ENCODE measurements at places on chromosomes 3 and 15. TPM values are rescaled to one million over a fixed set of nuclear protein-coding genes. Genes with fewer than 3 reads are reported as not detected.

- no peak for DNase-seq
- no peak overlapping the region for H3K27ac ChIP-seq
- no peaks in the 10 kb centered on the region for H3K36me3 ChIP-seq
- H3K4me3 ChIP-seq = no peak overlapping the region
- peaks cover 14% of the 10 kb centered on the region for H3K4me1 ChIP-seq
- no peaks in the 10 kb centered on the region for H3K27me3 ChIP-seq
Observed at GRCh38 chr3:29583861-29584260, 303.0 kb downstream of the RBMS3 start.

DNA sequence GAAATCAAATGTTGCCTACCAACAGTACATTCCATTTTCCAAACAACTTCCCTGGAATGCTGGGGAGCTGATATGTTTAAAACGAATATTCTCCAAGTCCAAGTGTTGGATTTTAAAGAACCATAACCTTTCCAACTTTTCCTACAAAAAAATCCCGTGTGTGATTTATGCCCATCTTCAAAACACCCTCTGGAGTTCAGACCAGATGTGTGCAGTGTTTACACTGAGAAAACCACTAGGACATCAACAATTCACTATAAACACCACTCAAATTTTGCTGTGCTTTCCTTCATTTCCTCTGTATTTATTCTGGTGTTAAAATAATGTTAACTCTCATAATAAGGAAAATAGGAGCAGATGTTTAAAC is 2.4 kb downstream of the VGLL4 start:
- DNase-seq = no peak
- H3K4me3 ChIP-seq = peak overlapping the region; percentile 71
- peak overlapping the region; percentile 95 for H3K27ac ChIP-seq
- no peaks in the 10 kb centered on the region for H3K36me3 ChIP-seq
- no peaks in the 10 kb centered on the region for H3K27me3 ChIP-seq

DNA sequence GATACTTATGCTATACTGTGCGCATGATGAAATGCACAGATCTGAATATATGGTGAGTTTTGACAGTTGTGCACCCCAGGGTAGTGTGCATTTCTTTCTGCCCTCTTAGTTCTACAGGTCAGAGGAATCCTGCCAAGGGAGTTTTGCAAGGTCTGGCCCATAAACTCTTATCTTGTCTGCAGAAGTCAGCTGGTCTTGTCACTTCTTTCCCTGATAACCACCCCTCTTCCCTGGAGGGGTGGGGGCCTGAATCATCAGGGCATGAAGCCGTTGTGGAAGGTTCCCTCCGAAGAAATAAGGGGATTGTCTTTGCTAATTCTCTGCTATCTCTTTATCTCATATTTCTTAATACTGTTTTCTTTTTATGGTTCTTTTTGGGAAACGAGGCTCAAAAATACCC is 30.4 kb downstream of the TRIM71 start:
- H3K4me3 ChIP-seq = no peak overlapping the region
- no peaks in the 10 kb centered on the region for H3K27me3 ChIP-seq
- H3K27ac ChIP-seq = no peak overlapping the region
- DNase-seq = no peak
- H3K4me1 ChIP-seq = no peaks in the 10 kb centered on the region

- DNase-seq = peak; percentile 100
- peak within 1 kb of the TSS; percentile 94 for H3K27ac ChIP-seq
- no peaks in the 10 kb centered on the region for H3K27me3 ChIP-seq
- H3K36me3 ChIP-seq = no peaks in the 10 kb centered on the region
- H3K4me3 ChIP-seq = peak within 1 kb of the TSS; percentile 87
Observed at GRCh38 chr3:131381445-131382291, at the start of gene NUDT16. TSS of gene NUDT16 (plus strand) at chr3:131381774. CDS start at chr3:131381805, 31 bp downstream.

- DNase-seq = no peak
- H3K4me1 ChIP-seq = no peaks in the 10 kb centered on the region
- no peaks in the 10 kb centered on the region for H3K27me3 ChIP-seq
- H3K36me3 ChIP-seq = no peaks in the 10 kb centered on the region
- no peak overlapping the region for H3K27ac ChIP-seq
Observed at GRCh38 chr3:151919030-151919328, 45.5 kb downstream of the SUCNR1 start.

DNA sequence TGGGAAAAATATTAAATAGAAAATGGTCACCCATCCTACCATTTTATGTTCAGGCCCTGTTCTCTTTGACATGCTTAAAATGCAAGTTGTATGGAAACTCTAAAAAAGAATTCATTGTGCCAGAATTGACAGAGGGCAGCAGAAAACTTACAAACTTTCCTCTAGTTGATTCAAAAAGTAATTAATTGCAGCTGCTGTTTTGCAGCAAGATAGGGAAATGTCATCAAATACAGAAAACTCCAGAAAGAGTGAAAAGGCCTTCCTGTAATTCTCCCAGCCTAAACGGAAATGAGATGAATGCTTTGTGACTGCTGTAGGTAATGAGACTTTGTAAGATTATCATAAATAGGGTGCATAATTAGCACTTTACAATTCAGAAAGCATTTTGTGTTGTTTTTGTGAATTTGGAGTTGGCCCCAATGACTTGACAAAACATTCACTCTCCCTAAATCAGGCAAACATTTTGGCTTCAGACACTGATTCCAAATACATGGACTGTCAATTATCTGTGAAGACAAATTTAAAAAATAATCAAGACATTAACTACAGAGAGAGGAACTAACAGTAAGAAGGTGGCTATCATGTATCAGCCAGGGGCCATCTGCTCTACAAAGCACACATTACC is 861.8 kb downstream of the SQOR start:
- H3K4me1 ChIP-seq = no peaks in the 10 kb centered on the region
- no peak for DNase-seq
- no peak overlapping the region for H3K4me3 ChIP-seq
- H3K27me3 ChIP-seq = no peaks in the 10 kb centered on the region
- H3K27ac ChIP-seq = no peak overlapping the region

DNA sequence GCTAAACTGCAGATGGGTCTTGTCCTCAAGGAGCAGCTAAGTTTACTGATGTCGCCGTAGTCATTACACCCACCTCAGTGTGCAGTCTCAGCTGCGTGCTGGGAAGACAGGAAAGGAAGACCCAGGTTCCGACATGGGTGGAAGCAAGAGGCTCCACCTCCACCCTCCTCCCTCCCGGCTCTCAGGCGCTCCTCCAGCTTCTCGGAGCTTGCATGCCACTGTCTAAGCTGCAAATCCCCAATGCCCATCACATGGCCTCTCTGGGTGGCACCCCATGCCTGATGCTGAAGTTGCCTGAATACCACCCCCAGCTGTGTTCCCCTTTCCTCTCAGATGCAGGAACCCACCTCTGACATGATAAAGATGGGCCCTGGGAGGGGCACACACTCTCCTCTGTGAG is 58.5 kb downstream of the MGLL start:
- no peak for DNase-seq
- H3K27ac ChIP-seq = peak overlapping the region; percentile 73
- no peaks in the 10 kb centered on the region for H3K27me3 ChIP-seq
- no peak overlapping the region for H3K4me3 ChIP-seq

DNA sequence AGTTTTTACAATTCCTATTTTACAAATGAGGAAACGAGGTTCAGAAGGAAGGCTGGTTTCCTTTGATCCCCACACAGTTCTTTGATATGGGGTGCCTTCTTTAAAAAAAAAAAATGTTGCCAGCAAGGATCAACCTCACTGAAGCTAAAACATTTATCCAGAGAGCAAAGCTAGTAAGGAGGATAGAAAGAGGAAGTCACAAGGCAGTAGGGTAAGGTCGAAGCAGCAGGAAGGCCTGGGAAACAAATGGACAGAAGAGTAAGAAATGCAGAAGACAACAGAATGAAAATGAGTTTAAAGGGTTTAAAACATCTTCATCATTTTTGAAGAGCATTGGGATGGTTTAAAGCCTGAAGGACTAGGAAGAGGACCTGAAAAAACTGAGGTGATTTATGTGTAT is 30.6 kb upstream of the CP start:
- H3K36me3 ChIP-seq = no peaks in the 10 kb centered on the region
- no peak for DNase-seq
- no peak overlapping the region for H3K4me3 ChIP-seq

DNA sequence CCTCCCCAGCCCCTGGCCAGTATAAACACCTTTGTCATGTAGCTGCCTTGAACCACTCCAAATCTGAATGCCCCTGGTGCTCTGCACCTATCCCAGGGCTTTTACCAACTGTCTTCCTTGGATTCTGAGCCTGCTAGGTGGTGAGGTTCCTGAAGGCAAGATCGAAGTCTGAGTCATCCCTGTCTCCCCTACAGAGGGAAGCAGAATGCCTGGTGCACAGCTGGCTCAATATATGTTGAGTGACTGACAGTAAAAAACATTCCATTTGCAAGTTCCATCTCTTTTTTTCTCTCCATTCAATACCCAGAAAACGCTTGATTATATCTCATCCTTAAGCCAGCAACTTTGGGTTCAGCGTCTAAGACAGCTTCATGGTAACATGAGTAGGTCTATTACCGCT is 24.7 kb downstream of the SLC24A1 start:
- H3K4me3 ChIP-seq = no peak overlapping the region
- H3K27me3 ChIP-seq = no peaks in the 10 kb centered on the region
- H3K4me1 ChIP-seq = no peaks in the 10 kb centered on the region
- DNase-seq = no peak
- no peak overlapping the region for H3K27ac ChIP-seq

- peaks cover 4% of the 10 kb centered on the region for H3K4me1 ChIP-seq
- no peak for DNase-seq
- no peak overlapping the region for H3K4me3 ChIP-seq
- H3K36me3 ChIP-seq = no peaks in the 10 kb centered on the region
Observed at GRCh38 chr3:86797946-86798345, 193.0 kb downstream of the VGLL3 start.

Gene TBC1D2B
- total RNA-seq = 8.3 TPM

Gene CADM2
- total RNA-seq = 4.4 TPM

Gene PLA2G4F
- total RNA-seq = 8.2 TPM

Gene TCAIM
- 26.9 TPM for total RNA-seq

Gene MRPS25
- total RNA-seq = 75.8 TPM
